ENCODE measurements at places on chromosomes 16 and 17.

DNA sequence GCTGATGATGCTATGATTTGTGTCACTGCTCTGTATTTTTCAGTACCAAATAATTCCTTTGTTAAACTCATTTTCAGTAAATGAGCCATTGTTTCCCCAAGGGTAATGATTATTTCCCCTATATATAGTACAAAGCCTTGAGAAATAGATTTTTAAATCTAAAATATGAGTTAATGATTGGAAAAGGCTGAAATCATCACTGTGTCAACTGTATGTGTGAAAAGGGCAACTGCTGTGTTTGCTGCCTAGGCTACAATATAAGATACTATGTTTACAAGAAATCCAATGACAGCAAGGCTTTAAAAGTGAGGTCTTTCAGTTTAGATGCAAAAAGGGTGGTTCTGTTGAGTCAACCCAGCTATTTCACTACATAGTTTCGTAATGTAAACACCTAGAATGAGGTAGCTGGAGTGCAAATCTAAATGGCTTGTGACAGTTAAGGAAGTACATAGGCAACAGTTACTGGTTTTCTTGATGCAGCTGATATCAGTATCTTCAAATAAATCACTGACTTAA is 15.3 kb downstream of the NLK start:
- no peak for DNase-seq

DNA sequence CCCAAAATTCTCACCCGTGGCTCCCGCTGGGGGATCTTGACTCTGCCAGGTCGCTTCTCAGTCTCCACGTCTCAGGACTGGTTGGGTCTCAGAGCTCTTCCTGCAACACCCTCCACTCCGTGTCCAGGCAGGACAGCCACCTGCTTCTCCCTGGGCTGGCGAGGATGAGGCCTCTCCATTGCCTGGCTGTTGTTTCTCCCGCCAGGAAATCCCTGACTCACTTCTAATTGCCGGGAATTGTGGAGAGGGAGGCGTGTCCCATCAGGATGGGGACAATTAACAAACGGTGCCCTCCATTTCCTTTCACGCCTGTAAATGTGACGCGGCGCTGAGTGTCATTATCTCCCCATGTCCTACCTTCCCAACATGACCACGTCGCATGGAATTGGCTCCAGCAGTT is 204.5 kb downstream of the RBFOX3 start:
- no peak for DNase-seq

DNA sequence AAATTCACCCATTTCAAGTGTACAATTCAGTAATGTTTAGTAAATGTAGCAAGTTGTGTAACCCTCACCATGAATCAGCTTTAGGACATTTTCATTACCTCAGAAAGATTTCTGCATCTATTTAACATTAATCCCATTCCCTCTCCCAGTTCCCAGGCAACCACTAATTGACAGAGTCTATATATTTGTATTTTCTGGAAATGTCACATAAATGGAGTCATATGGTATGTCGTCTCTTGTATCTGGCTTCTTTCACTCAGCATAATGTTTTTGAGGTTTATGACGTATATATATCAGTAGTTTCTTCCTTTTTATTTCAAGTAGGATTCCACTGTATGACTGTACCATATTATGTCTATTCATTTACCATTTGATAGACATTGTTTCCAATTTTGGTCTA is 199.8 kb downstream of the CYB561 start:
- DNase-seq, result no peak

DNA sequence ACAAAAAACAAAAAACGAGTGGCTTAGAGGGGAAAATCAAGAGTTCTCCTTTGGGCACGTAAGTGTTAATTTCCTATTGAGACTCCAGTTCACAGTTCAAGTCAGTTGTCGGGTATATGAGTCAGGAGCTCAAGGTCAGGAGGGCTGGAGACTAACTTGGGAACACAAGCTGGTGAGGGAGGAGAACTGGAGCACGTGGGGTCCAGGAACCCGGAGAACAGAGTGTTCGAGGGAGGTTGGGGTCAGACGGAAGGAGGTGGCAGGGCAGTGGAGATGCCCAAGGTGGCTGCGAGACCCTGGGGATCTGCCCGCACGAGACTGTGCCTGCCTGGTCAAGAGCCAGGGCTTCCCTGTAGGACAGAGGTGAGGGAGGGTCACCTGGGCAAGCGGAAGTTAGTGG is 12.0 kb downstream of the ALDH3A1 start:
- no peak for DNase-seq

GRCh38 chr16:17338244-17338643 is 132.5 kb downstream of the XYLT1 start:
- no peak for DNase-seq

DNA sequence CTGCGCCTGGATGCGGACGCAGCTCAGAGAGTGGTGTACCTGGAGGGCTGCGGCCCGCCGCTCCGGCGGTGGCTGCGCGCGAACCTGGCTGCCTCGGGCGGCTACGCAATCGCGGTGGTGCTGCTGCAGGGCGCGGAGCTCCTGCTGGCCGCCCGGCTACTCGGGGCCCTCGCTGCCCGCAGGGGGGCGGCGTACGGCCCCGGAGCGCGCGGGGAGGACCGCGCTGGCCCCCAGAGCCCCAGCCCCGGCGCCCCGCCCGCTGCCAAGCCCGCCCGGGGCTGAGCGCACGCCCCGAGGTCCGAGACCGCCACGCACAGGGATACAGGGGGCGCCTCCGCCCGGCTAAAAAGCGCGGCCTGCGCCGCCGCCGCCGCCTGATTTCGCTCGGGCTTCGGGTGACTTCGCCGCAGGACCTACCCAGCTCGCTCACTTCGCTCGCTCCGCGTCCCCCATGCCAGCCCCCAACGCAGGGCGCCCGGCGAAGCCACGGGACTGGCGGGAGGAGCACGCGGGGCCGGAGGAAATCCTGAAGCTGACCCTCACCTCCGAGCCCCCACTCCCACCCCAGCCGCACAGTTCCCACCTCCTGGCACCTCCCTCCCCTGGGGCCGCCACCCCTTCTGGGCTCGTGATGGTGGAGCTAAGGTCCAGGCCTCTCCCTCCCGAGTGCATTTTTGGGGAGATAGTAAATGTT is 8.2 kb downstream of the PDE6G start:
- peak; percentile 77 for DNase-seq

- DNase-seq, result peak; percentile 68
These were observed 43.5 kb downstream of the TBX21 start for GRCh38 chr17:47776330-47777197.

GRCh38 chr16:79903471-79903870 is 302.9 kb upstream of the MAF start:
- no peak for DNase-seq

GRCh38 chr16:71883168-71883848 is 674 bp downstream of the ZNF821 start:
- DNase-seq, result peak; percentile 62

DNA sequence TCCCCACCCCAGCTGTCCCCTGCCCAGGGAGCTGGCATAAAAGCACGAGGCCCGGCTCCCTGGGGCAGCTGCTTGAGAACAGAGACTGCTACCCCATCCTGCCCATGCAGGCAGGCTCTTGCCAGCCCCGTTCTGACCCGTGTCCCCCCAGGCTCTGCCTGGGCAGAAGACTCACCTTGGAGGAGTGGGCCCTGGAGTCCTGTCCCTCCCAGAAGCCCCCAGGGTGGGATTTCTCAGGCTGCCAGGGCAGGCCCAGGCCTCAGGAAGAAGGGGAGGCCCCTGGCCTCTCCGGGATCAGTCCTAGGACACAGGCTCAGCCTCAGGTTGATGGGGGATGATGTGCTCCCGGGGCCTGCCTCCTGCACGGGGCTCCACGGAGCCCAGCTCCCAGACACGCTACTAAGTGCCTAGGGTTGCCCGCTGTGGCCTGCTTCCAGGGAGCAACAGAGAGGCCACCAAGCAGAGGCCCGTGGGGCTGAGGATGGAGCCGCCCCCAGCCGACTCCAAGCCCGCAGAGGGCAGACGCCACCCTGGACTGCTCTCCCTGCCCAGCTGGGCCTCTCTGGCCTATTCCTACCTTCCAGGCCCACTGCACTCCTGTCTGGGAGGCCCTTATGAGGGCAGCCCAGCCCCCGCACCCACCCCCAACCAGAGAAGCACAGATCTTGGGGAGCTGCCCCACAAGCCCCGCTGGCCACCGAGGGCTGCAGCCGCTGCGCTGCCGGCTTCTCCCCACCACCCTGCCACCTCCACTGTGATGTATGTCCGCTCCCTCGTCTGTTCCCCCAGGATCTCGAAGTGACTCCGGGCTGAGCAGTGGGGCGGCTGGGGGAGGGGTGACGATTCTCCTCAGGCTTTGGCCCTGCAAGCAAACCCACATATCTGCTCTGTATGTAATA is 1.7 kb downstream of the NME3 start:
- no peak for DNase-seq

- no peak for DNase-seq
These were observed 16.6 kb upstream of the CES1 start for GRCh38 chr16:55849536-55849935.

All from iPS-NIHi11 (cell line).